Fibroblast of villous mesenchyme (primary cell): ENCODE measurements at places on chromosomes 11 and 22.

DNA sequence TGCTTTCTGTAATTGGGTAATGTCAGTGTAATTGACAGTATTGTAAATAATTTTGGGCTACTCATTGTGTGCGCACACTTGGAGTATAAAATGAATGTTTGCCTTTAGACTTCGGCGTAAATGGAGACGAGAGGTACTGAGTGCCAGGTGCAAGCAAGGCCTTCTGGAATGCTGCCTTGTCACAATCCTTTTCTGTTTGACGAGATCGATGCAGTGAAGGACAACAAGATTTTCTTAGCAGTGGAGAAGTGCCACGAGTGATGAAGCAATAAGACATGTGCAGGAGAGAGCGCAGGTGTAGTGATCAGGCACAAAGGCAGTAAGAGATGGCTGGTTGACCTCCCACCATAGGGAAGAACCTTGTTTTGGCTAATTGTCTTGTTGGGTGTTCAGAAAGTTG, 67.5 kb downstream of the DDX10 start:
- DNase-seq: no peak

GRCh38 chr11:128686745-128687177, 7.1 kb upstream of the FLI1 start:
- DNase-seq: peak; percentile 59

DNA sequence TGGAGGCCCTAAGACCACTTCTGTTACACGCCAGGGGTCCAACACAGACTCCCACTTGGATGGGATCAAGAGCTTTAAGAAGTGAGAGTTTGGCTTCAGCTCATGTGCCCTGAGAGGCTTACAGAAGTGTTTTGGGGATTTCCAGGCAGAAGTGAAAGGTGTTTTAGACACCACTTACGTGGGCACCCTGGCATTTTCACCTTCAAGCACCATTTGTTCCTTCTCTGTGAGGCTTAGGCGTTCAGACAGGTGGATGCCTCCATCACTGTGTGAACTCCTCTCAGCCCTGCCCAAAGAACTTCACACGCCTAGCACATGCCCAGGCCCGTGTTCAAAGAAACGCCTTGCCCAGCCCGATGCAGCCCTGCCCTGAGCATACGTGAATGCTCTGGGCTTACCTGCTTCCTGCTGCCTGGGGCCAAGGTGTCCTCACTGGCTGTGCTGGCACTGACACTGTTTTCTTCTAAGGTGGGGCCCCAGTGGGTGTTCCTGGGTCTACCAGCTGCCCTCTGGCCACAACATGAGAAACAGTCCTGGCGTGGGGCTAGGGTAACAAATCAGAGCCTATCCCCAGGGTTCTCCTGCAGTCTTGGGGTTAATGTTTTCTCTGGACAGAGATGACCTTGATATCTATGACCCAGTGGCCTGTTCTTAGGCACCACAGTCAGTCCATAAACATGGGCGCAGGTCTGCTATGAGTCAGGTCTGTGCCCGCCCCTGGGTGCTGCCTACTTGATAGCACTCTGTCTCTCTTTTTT, 34.0 kb downstream of the AMPD3 start:
- DNase-seq: no peak

GRCh38 chr11:71236836-71237475, 15.4 kb downstream of the SHANK2 start:
- no peak for DNase-seq

- peak; percentile 9 for DNase-seq
Observed at GRCh38 chr11:133078591-133079404, 453.5 kb downstream of the OPCML start.

- DNase-seq: no peak
Observed at GRCh38 chr11:85526564-85526963, 100.6 kb downstream of the DLG2 start.

- DNase-seq: no peak
Observed at GRCh38 chr11:63839508-63840355, 822 bp downstream of the MARK2 start.

- peak; percentile 34 for DNase-seq
Observed at GRCh38 chr11:2886191-2886894, 768 bp upstream of the CDKN1C start.

DNA sequence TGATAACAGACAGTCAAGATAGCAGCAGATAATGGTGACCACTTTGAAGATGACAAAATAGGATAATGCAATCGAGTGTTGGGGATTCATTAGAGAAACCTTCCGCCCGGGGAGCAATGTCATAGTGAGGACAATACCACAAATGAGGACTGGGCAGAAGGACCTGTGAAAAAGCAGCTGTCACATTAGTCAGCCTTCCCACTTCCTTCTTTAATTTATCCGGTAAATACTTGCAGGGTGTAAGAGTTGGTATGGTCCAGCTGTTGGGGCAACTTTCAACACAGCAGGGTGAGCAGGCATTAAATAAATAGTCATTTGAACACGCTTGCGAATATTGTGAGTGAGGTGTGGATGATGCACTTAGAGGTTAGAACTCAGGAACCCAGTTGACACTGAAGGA, 132.5 kb upstream of the KIRREL3 start:
- DNase-seq: no peak

DNA sequence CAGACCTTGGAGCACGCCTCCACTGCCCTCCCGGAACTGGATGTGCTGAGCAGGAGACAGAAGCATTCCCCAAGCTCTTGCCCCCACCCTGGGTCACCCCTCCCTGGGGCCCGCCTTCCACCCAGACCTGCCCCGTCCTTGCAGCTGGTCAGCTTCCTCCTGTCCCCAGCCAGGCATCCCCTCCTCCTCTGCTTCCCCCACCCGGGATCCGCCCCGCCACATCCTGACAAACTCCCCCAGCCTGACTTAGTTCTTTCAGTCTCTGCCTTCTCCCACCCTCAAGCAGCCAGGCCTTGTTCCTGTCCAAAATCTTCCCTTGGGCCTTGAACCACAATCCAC, 1.1 kb upstream of the PLXNB2 start:
- peak; percentile 86 for DNase-seq

DNA sequence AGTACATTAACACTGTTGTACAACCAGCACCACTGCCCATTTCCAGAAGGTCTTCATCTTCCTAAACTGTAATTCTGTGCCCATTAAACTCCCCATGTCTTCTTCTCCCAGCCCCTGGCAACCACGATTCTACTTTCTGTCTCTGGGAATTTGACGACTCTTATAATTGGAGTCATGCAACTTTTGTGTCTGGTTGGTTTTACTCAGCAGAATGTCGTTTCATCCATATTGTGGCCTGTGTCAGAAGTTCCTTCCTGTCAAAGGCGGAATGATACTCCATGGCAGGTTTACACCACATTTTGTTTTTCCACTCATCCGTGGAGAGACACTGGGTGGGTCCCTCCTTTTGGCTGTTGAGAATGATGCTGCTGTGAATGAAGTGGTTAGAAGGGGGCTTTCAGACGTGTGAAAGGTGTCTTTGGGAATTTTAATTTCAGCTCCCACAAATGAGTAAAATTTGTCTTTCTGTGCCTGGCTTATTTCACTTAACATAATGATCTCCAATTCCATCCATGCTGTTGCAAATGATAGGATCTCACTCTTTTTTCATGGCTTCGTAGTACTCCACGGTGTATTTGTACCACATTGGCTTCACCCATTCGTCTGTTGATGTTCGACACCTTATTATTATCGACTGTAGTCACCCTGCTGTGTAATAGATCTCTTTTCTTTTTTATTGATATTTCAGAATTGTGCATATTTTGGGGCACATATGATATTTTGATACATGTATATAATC, 86.1 kb upstream of the SEPTIN5 start:
- no peak for DNase-seq

- no peak for DNase-seq
Observed at GRCh38 chr22:38724176-38724575, 18.4 kb downstream of the GTPBP1 start.

DNA sequence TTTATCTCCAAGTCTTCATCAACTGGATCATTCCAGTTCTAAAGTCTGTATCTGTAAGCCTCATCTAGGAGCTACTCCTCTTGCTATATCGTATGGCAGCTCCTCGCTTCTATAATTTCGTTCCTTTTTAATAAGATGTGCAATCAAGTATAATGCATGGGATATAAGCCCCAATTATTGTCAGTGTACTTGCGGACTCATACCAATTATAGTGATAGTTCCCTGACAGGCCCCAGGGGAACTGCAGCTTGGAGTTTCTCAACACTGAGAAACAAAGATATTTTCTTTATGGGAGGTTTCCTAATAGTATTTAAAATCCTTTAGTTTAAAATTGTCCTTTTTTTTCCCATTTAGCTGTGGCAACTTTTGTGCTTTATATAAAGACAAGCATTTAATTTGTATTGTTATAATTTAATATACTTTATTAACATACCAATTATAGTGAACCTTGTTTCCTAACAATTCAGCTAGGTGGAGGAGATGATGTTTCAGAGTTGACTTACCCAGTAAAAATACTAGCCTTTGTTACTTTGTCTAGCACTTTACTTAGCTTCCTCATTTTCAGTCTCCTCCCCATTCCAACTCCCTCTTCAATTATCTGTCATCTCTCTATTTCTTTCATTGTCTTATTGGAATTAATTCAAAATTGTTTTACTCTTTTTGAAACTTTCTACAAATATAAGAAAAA, 25.3 kb upstream of the DDX17 start:
- DNase-seq: no peak

- DNase-seq: no peak
Observed at GRCh38 chr22:26466196-26466595, 17.4 kb downstream of the HPS4 start.

DNA sequence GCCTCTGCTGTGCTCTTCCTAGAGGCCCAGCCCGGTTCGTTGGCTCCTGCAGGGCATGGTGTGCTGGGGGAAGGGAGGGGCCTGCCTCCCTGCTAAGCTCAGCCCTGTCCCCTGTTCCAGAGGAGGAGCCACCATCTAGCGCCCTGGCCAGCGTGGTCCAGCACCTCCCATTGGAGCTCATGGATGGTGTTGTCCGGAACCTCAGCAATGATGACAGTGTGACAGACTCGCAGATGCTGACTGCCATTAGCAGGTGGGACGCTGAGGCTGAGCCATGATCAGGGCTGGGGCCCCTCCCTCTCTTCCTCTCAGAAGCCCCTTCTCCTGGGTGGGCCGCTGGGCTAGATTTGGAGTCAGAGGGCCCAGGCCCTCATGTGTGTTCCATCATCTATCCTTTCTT, 9.1 kb downstream of the USP35 start:
- DNase-seq: no peak

- DNase-seq: no peak
Observed at GRCh38 chr22:23289130-23289503, 108.8 kb downstream of the BCR start.

DNA sequence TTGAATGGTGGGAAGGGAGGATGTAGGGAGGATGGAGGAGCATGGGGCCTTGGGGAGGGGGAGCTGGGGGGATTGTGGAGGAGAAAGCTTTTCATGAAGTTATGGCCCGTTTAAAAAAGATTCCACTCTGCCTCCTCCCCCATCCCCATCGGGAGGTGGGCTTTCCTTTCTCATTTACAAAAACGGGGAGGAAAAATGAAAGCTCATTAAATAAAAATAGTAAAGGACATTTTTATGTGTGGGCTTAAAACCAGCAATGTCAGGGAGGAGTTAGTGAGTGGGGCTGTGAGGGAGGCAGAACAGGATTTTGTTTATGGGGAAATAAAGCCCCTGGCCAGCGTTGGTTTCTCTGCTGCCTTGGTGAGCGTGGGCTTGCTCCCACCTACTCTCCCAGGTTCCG, 83.2 kb downstream of the ZBTB16 start:
- peak; percentile 61 for DNase-seq

DNA sequence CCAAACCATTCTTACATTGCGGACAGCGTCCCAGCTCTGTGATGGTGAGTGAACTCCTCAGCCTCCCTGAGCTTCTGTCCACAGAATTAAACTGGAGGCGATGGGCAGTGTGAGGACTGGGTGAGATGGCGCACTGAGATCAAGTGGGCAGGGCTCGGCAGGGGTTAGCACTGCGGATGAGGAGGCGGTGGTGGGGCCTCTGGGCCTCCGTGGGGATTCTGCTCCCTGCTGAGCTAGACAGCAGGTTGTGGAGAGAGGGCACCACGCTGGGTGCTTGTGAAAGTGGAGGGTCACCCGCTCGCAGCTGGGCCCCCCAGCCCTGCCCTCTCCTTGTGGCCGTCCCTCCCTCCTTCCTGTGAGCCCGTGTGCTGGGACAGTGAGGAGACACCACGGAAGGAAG, 25.6 kb upstream of the PARVG start:
- DNase-seq: no peak

DNA sequence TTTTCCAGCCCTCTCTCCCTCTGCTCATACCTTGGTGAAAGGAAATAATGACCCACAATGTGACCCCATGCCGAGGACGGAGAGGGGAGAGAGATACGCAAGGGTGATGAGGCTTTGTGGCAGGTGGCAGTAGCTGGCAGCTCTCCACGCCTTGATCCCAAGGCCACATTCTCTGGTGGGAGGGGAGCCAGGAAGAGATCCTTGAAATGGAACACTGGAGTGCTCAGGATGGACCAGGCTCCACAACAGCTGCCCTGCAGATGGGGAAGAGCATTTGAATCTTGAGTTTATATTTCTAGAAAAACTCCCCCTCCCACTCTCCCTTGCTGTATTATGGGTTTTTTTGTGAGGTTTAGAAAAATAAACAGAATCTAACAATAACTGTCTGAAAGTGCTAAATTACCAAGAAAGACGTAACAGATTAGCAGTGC, 61.6 kb upstream of the CDON start:
- peak; percentile 64 for DNase-seq

DNA sequence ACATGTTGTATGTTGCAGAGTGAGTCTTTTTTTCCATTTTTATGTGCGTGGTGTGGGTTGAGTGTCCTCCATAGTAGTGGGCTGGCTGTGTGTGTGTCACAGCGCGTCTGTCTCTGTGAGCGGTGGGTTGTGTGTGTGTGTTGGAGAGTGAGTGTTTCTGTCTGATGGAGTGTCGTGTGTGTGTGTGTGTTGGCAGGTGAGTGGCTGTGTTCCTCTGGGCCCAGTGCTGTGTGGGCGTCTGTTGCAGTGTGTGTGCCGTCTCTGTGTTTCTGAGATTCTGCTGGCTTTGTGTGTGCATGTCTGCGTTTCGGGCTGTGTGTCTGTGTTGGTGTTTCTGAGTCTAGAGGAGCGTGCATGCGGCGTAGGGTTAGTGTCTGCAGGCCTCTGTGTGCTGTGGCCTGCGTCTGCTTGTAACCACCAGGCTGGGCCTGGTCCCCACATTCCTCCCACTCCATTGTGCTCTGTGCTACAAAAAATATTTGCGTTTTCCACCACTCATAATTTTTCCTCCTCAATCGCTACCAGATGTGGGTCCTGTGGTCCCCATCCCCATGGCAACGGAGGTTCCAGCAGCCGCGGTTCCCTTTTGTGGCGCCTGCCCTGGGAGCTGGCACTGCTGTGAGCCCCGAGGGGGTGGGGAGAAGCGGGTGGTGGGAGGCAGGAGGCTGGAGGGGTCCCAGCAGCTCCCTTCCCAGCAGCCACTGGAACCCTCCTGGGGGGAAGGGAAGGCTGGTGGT, 15.2 kb downstream of the SCARF2 start:
- peak; percentile 28 for DNase-seq
